Choroid plexus epithelial cell (primary cell): ENCODE measurements at places on chromosomes 1 and 21.
A peak's percentile ranks its signal among the peaks of the same experiment; 100 is the strongest.

GRCh38 chr21:34351786-34352241, 12.0 kb upstream of the KCNE2 start:
- peak; percentile 54 for DNase-seq

DNA sequence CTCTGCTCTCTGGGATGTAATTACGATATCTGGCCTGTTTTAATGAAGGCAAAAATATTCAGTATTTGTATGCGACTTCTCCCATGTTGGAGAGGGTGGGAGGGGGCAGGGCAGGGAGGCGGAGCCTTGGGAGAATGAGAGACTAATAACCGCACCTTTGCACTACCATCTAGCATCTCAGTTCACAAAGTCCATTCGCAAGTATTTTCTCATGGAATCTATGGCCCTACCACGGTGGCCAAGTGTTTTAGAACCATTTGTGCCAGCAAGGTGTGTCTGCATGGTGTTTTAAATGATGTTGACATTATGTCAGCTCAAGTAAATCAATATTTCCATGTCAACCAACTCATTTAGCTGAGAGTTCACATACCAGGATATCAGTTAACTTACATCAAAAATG, 14.3 kb upstream of the BLACAT1 start:
- DNase-seq: no peak

DNA sequence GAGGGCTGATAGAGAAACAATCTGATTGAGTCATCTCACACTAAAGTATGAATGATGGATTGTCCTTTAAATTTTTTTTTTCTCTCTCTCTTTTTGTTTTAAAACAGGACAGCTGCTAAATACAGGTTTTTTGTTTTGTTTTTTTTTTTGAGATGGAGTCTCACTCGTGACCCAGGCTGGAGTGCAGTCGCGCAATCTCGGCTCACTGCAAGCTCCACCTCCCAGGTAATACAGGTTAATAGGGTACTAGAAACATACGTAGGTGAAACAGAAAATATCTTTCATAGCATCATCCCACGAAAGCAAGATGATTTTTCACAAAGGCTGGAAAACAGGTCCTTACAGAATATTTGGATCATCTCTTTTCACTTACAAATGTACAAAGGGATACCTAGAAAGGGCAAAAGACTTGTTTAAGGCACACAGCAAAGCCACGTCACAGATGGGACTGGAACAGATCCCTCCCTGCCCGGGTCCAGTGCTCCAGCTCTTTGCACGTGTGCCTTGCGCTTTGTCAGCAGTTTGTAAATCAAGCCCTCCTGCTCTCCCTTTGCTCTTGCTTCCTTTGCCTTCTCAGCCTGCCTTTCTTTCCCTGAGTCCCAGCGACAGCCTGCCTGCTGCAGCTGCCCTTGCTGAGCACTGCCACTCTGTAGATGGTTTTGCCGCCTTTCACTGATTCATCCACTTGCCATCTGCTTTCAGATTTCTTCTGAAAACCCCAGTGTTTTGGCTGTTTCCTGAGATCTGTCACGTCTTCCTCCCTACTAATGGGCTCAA, 171.3 kb upstream of the BEND5 start:
- DNase-seq: no peak

DNA sequence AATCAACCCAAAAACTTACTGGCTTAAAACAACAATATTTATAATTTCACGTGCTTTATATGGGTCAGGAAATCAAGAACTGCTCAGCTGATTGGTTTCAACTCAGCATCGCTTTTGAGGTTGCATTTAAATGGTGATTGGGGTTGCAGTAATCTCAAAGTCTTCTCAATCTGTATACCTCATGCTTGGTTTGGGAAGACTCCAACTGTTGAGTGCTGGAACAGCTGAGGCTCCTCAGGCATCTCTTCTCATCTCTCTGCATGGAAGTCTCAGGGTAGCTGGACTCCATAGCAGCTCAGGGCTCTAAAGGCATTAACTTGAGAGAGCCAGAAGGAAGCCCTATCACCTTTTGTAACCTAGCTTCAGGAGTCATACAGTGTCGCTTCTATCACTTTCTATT, 35.1 kb downstream of the AK5 start:
- DNase-seq: no peak
